Renal cortical epithelial cell (primary cell): ENCODE measurements at places on chromosomes 7 and 10.

DNA sequence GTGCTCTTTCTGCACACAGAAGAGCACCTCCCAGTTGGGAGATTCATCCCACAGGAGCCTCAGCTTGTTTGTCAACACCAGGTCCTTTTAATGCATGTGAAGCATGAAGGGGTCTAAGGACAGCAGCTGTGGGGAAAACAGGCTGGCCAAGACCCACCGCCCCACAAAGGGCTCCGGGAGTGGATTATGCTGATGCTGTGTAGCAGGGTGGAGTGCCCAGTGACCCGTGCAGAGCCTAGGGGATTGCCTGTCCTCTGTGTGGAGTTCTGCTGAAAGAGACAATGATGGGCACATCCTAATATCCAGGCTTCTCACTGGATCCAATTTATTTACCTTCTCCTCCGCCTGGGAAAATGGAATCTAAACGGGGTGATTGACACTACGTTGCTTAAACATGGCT, 74.0 kb downstream of the PIP4K2A start:
- no peak for DNase-seq

DNA sequence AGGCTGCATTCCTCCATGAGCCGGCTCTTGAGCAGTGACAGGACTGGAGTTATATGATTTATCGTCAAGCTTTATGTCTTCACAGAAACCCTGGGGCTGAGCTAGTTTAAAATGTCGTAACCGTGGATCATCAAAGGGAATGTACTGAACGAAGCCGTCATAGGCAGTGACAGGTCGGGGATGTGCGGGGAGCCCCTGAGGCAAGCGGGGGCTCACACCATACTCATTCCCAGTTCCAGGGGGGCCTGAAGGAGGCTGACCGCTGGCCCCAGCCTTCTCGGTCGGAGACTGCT, 30.7 kb downstream of the JCAD start:
- DNase-seq: no peak

- no peak for DNase-seq
Measured at GRCh38 chr7:22355620-22356009, 1.3 kb downstream of the RAPGEF5 start.

DNA sequence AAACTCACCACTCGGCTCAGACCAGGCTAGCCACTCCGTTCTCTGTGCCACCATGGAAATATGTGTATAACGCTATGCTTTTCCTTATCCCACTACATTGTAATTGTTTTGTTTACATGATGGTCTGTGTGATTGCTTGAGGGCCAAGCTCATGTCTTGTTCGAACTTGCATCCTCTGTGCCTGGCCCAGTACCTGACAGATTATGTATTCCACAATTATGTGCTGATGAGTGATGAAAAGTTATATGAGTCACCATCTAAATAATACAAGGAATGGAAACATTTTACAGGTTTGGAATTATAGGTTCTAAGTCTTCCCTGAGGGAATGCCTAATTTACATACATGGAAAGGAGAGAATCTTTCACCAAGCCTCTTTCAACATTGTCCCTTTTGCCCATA, 137.4 kb downstream of the C7orf25 start:
- no peak for DNase-seq

GRCh38 chr7:157010588-157011332, at the start of gene MNX1:
Gene MNX1, minus strand, starts transcription at chr7:157010663. Its CDS starts 313 bp downstream, at chr7:157010350.
- peak; percentile 19 for DNase-seq

DNA sequence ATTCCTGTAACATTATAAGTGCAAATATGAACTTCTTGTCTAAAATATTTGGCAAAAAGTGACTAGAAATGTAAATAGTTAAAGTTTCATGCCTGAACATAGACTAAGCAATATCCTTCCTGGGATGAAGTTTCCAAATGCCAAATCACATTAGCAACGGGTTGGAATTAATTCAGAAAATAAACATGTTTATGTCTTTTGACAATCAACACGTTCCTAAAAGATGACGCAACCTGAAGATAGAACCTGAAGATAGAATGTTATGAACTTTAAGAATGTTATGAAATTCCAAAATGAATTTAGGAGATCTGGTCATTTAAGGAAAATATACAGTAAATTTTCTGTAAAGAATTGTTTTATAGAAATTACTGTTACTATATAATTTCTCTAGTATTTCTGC, 9.2 kb downstream of the LAMB4 start:
- no peak for DNase-seq

- DNase-seq: no peak
Measured at GRCh38 chr10:1093696-1094095, 37.5 kb downstream of the WDR37 start.

DNA sequence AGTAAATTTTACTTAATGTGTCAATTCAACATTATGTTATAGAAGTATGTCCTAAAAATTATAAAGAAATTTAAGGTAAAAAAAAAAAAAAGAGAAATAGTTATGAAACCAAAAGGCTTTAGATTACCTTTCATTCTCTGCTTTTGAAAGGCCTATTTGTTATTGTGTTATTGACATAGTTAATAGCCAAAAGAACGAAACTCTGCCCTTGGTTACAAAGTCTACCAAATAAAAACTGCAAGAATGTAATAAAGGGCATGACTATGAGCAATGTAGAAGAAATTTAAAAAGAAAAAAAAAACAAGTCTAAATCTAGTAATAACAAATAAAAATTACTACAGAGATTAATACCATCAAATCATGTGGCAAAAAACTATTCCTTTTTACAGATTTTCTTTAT, 10.6 kb downstream of the ACBD5 start:
- DNase-seq: no peak

GRCh38 chr7:38840736-38841460, 68.1 kb downstream of the VPS41 start:
- DNase-seq: peak; percentile 80

- DNase-seq: no peak
Measured at GRCh38 chr7:81207801-81208200, 288.9 kb upstream of the SEMA3C start.

DNA sequence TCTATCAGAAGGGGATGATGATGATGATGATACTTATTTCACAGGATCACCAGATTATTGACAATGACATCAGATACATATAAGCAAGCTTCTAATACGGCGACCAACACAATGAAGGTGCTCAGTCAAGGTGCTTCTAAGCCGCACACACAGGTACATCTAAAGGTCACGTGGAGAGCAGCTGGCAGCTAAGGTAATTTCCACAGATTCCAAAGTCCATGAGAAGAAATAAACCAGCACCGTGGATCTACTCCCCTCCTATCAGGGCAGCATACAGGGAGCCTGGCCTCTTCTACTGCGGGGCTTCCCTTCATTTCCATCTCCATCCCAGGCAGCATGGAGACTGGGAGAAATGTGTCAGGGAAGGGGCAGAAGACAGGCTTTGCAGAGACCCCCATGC, 37.5 kb downstream of the DENND11 start:
- DNase-seq: no peak

GRCh38 chr7:16504019-16504418, 22.6 kb upstream of the LRRC72 start:
- peak; percentile 44 for DNase-seq

DNA sequence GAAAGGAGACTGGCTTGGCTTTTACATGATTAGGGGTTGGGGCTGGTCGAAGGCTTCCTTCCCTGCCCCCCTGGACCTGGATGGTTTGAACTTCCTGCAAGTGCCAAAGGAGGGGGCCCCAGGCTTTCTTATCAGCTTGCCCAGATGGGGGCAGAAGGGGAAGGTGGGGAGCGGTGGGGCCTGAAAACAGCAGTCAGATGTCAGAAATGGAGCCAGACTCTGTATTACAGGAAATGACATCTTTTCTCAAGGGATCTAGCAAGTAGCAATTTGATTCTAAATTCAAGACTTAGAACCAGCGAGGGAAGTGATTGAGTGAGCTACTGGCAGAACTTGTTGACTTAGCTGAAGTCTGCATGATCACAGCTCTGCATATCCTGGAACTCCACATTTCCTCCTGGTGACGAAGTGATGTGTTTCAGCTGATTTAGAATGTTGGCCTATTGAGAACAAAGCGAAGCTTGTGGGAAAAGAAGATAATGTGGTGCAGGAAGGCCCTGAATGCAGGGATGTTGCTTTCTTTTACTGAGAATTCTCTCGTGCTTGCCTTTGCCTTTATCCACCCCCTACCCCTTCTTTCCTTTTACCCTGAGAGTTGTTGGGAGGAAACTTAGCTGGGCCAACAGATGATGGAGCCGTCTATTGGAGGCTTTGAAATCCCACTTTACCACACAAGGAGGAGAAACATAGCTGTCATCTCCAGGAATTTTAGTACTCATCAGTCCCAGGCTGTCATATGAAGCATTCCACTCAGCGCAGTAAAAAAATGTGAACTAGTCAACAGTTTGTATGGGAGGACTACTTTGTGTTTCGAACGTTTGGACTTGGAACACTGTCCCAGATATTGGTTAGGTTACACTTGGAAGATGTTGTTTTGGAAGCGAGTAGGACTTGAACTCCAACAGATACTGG, 43.2 kb downstream of the CCNY start:
- no peak for DNase-seq

DNA sequence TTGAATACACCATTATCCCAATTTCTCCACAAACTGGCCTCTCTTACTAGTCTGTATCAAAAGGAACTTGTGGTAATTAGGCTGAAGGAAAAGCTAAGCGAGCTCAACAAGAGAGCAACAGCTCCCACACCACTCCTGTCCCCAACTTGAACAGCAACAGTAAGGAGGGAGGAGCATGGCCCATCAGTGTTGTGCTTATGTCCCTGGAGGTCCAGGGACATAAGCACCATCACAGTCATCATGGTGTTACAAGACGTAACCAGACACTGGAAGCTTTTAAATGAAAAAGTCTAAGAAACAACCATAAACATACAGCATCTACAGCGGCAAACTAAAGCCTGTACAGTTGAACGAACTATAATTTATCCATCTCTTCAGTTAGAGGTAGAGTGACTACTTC, 989 bp downstream of the ERLIN1 start:
- no peak for DNase-seq

DNA sequence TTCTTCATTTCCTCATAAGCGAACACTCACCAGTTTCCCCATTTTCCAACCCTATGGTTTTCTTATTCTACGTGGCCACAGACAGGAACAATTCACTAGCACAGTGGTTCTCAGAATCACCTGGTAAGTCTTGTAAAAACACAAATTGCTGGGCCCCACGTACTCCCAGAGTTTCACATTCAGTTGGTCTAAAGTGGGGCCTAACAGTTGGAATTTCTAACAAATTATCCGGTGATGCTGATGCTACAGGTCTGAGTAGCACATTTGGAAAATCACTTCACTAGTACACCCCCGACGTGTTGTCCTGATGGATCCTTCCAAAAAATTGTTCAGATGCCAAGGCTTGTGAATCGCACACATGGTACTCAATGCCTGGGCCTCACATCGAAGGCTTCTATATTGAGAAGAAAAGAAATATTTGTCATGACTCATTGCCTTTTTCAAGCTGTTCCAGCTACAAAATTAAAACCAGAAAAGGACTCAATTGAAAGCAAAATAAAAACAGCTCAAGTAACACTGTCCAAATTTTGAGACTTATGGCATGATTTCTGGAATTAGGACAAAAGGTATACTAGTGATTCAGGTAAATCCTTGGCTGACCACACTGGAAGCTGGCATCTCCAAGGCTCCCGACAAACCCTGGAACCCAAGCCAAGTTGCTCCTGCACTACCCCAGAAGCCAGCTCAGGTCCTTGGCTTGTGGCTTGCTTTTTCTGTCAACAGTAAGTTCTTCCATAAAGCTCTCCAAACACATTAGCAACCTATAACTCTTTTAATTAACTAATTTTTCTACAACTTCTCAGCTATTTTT, 12.9 kb upstream of the VIM start:
- DNase-seq: peak; percentile 45

DNA sequence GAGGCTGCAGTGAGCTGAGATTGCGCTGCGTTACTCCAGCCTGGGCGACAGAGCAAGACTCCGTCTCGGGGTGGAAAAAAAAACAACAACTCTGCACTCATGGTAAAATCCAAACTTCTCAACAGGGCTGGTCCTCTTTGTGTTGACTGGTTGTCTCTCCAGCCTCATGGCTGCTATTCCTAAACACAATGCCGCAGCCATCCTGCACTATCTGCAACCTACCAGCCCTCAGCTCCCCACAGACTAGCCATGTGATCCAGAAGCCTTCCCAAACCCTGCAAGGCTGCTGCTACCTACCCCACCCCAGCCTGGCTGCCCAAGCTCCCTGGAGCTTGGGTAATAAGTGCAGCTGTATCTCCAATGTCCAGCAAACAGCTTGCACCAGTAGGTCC, 11.7 kb downstream of the ZYX start:
- DNase-seq: no peak
